ENCODE measurements at places on chromosomes 3 and 15. TPM values are rescaled to one million over a fixed set of nuclear protein-coding genes. Genes with fewer than 3 reads are reported as not detected.

- peak; percentile 66 for DNase-seq
Measured at GRCh38 chr3:14847613-14848541, 29.1 kb downstream of the FGD5 start.

Gene CD200
- 3.4 TPM for total RNA-seq

DNA sequence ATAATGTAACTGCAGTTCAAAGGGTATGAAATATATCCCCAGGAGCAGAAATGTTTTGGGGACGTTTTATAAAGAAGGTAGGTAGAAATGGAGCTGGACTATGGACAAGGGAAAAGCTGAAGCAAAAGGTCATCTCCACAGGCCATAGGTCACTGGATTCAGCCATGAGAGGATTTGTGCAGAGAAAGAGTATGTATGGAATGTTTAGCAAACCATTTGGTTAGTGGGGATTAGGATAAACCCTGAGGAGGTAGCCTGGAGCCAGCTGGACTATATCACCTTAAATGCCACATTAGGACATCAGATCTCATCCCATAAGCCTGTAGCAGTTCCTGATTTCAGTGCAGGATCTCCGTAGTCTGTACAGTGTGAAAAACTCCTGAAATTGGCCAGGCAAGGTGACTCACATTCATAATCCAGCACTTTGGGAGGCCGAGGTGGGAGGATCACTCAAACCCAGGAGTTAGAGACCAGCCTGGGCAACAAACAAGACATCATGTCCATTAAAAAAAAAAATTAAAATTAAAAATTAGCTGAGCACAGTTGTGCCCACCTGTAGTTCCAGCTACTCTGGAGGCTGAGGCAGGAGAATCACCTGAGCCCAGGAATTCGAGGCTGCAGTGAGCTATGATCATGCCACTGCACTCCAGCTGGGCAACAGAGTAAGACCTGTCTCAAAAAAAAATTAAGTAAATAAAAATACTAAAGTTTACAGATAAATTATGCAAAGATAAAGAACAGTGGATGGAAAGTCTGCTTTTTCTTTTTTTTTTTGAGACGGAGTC is 4.7 kb downstream of the IP6K1 start:
- DNase-seq = no peak

DNA sequence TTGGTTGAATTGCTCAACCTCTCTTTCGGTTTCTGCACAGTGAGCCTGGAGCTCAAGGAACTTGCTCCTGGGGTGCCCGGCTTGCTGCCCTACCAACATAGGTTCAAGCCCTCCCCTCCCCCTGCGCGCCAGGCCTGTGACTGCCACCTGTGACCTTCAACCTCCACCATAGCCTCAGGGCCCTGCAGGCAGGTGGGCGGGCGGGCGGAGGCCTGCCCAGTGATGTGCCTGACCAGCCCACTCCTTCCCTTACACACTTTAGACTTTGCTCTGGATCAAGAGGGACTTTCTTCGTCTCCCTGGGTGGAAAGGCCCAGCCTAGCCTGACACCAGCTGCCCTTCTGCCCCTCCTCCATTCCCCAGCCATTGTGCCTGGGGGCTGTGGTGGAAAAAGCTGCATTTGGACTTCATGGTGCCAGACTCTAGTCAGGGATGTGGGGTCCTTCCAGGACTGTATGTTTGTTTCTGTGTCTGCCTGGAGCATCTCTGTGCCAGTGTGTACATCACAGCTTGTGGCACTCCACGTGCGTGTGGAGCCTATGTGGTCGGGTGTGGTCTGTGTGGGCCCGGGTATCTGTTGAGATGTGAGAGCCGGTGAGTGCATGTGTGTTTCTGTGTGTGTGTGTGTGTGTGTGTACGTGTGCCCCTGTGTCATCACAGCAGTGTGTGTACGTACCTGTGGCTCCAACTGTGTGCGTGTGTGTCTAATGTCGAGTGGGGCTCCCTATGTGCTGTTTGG is 9.5 kb downstream of the PRKCD start:
- DNase-seq = no peak

Gene CCPG1
- total RNA-seq = 70.5 TPM

Gene DLL4
- total RNA-seq = 128 TPM

DNA sequence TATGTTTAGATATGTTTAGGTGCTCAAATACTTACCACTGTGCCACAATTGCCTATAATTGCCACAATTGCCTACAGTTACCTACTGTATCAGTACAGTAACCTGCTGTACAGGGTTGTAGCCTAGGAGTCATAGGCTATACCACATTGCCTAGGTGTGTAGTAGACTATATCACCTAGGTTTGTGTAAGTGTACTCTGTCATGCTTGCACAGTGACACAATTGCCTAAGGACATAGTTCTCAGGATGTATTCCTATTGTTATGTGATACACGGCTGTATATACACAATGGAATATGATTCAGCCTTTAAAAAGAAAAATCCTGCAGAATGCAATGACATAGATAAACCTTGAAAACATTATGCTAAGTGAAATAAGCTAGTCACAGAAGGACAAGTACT is 264.8 kb downstream of the RAP2B start:
- no peak for DNase-seq

Gene GHSR
- total RNA-seq = not detected

GRCh38 chr3:127369356-127369935 is 81.6 kb upstream of the PRR20G start:
- no peak for DNase-seq

DNA sequence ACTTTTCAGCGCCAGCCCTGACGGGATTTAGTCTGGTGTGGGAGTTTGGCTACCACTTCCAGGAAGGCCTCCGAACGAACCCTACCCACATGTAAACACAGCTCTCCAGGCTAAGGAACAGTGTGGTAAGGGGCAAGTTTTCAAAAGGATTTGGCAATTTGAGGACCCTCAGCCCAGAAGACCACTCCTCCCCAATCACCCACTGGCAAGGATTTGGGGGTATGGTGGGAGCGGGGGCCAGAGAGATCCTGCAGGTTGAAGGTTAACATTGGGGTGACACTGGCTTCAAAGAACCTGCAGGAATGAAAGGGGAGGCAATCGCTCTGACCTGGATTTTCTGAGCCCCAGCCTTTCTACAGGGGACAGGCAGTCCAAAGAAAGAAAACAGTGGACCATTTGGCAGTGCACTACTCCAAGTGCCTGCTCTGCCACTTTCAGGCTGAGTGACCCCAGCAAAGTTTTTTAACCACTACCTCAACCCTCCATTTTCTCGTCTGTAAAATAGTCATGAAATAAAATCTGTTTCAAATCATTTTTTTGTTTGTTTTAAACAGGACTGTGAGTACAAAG is 34.5 kb downstream of the ZIC4 start:
- DNase-seq = no peak

Gene B3GNT5
- 40.3 TPM for total RNA-seq

GRCh38 chr3:126124896-126125295 is 41.0 kb upstream of the SLC41A3 start:
- no peak for DNase-seq

- no peak for DNase-seq
Measured at GRCh38 chr15:36880913-36881460, 219.4 kb downstream of the MEIS2 start.

GRCh38 chr3:139281522-139282196 is 62.2 kb upstream of the MRPS22 start:
- DNase-seq = no peak

- peak; percentile 40 for DNase-seq
Measured at GRCh38 chr15:40252438-40253166, 13.7 kb downstream of the PAK6 start.

Gene BUB1B
- 12.8 TPM for total RNA-seq

Gene NCKIPSD
- total RNA-seq = 6.3 TPM

- peak; percentile 15 for DNase-seq
Measured at GRCh38 chr15:41546851-41547786, 3.1 kb upstream of the RPAP1 start.

Gene IL20RB
- total RNA-seq = 0.60 TPM

Gene CHRM5
- not detected for total RNA-seq

GRCh38 chr15:39896846-39897245 is 23.2 kb downstream of the GPR176 start:
- no peak for DNase-seq

- DNase-seq = peak; percentile 51
Measured at GRCh38 chr15:98903377-98904018, 104.1 kb downstream of the PGPEP1L start.

DNA sequence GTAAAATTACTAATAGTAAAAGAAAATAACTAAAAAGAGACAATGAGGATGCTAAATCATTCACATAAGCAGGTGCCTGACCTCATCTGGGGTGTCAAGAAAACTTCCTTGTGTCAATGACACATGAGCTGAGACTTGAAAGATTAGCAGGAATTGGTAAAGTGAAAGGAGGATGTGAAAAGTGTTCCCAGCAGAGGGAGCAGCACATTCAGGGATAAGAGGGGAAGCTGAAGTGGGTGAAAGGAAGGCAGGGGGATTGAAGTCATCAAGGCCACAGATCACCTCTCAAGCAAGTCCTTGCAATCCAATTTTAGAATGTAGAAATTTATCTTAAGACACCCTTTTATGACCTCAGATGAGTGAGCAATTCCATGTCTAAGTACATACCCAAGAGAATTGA is 60.2 kb upstream of the ACP3 start:
- DNase-seq = peak; percentile 55

DNA sequence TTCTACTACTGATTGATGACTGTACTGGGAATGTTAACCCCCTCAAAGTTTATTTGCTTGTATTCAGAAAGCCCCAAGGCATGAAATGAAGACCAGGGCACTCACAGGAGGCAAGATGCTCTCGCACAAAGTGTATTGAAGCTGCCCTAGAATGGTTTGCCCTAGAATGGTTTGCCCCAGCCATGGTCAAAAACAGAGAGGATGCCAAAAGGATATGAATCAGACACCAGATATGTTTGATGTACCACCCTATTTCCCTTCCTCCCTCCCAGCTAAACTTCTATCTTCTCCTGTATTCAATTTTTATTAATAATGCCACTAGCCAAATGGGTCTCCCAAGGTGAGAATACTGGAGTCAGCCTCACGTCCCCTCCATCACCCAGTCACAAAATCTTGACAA is 101.3 kb downstream of the TMCO5A start:
- peak; percentile 12 for DNase-seq

DNA sequence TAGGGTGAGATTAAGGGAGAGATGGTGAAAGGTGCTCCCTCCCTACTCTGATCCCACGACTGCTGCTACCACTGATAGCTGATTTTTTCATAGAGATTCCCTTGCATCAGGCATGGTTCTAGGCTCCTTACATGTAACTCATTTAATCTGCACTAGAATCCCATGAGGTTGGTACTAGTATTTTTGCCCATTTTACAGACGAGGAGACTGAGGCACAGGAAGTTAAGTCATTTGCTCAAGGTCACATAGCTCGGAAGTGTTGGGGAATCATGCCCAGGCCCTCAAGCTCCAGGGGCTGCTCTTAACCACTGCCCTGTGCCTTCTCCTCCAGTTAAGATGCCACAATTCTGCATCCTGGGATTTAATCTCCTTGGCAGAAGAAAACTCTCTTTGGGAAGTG is 11.2 kb downstream of the ATP2B2 start:
- DNase-seq = no peak

DNA sequence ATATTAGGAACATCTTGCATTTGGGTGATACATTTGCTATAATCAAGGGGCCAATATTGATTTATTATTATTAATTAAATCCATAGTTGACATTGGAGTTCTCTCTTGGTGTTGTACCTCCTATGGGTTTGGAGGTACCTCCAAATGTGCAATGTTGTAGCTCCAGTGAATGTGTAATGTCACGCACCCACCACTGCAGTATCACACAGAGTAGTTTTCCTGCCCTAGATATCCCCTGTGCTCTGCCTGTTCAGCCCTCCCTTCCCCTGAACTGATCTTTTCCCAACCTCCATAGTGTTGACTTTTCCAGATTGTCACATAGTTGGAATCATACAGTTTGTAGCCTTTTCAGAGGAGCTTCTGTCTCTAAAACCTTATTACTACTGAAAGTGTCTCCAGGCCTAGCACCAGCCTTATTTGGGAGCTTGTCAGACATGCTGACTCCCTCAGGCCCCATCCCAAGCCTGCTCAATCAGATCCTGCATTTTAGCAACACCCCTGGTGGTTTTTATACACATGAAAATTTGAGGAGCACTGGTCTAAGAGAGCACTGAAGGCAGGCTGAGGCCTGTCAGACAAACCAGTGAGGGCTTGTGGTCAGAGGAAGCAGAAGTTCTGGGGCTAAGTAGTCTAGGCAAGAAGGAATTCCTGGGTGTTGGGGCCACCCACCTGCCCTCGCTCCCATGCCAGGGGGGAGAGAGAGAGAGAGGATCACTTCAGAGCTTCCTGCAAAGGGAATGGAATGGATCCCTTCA is 73.4 kb downstream of the SLC6A11 start:
- DNase-seq = no peak

DNA sequence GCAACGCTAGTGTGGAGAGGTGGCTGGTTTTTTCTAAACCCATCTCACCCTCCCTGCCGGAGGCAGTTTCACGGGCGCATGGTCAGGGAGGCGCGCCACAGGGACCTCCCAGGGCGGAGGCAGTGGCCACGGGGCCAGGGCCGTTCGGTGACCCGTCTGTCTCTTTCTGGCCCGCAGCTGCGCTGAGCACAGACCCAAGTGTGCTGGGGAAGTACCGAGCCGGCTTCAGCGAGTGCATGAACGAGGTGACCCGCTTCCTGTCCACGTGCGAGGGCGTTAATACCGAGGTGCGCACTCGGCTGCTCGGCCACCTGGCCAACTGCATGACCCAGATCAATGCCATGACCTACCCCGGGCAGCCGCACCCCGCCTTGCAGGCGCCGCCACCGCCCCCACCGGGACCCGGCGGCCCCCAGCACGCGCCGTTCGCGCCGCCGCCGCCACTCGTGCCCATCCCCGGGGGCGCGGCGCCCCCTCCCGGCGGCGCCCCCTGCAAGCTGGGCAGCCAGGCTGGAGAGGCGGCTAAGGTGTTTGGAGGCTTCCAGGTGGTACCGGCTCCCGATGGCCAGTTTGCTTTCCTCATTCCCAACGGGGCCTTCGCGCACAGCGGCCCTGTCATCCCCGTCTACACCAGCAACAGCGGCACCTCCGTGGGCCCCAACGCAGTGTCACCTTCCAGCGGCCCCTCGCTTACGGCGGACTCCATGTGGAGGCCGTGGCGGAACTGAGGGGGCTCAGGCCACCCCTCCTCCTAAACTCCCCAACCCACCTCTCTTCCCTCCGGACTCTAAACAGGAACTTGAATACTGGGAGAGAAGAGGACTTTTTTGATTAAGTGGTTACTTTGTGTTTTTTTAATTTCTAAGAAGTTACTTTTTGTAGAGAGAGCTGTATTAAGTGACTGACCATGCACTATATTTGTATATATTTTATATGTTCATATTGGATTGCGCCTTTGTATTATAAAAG is 1.8 kb downstream of the HES1 start:
- DNase-seq = peak; percentile 82

GRCh38 chr3:57093971-57094535 is 33.6 kb downstream of the SPATA12 start:
- DNase-seq = no peak

GRCh38 chr3:11290743-11291680 is 18.8 kb downstream of the ATG7 start:
- DNase-seq = peak; percentile 22

DNA sequence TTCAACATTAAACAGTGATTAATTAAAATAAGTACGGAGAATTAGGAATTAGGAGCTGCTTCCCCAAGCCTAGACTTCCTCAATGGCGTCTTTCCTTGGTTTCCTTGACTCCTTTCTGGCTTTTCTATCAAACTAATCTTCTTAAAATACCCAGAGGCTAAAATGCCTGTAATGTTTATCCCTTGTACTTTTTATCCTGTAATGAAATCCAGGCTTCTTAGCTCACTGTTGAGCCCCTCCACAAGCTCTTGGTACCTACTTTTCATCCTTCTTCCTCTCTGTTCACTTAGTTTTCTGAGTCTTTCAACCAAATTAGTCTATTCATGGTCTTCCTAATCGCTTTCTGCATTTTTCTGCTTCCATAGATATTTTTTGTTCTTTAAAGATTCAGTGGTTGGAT is 6.9 kb upstream of the UBE2E1 start:
- no peak for DNase-seq

GRCh38 chr3:169264711-169265110 is 398.8 kb downstream of the MECOM start:
- peak; percentile 90 for DNase-seq
